Putamen (tissue), 1 donor: ENCODE measurements at places on chromosomes 4 and X.

- DNase-seq = no peak
Observed at GRCh38 chr4:20416800-20417199, 165.1 kb downstream of the SLIT2 start.

GRCh38 chr4:7719354-7720174, 220.1 kb downstream of the AFAP1 start:
- peak; percentile 33 for DNase-seq

GRCh38 chrX:28582511-28582910, 4.7 kb upstream of the IL1RAPL1 start:
- DNase-seq = no peak

DNA sequence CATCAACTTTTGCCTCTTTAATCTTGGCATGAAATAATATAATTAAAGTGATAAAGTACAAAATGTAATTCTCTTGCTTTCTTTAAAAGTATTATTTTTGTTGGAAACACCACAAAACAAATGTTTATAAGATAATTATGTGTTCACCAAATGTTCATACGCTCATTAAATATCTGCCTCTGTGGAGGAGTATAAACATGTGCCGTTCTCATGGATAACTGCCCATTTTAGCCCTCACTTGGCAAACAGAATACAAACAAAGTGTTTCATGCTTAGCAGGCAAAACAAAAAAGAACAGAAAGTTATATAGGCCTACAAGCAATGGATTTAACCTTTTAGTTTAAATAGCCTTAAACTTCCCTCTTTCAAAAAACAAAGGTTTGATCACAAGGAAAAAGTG, 800.5 kb upstream of the DIAPH2 start:
- no peak for DNase-seq

GRCh38 chrX:134074151-134074550, 88.8 kb upstream of the GPC3 start:
- no peak for DNase-seq

GRCh38 chr4:105712766-105713165, 4.2 kb downstream of the GSTCD start:
- DNase-seq = no peak

- DNase-seq = peak; percentile 25
Observed at GRCh38 chr4:74531963-74532794, 87.2 kb downstream of the AREG start.

DNA sequence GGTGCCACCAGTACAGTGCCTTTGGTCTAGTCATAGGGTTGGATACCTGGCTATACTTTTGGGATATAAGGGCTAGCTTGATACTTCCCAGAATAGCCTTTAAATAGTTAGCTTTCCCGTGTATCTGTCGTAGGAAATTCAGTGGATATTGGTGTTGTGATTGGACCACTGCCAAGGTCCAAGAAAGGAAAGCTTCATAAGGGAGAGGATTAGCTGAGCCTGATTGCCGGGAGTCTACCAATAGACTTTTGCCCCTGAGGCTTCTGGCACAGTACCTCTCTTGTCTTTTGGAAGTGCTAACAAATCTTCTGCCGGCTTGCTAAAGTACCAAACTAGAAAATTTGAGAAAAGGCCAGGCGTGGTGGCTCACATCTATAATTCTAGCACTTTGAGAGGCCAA, 350.6 kb downstream of the CHIC1 start:
- no peak for DNase-seq

- DNase-seq = no peak
Observed at GRCh38 chrX:129000018-129000417, 523.3 kb downstream of the SMARCA1 start.
